M059J (cell line): ENCODE measurements at places on chromosomes 6 and 20. TPM values are rescaled to one million over a fixed set of nuclear protein-coding genes. Genes with fewer than 3 reads are reported as not detected.
A peak's percentile ranks its signal among the peaks of the same experiment; 100 is the strongest.

Gene HCRTR2
- 0.15 TPM in 1 of 2 replicates, not detected in the other for total RNA-seq

- peak; percentile 55 for DNase-seq
Observed at GRCh38 chr6:53066077-53066417, 843 bp downstream of the FBXO9 start.

Gene BIRC7
- not detected in 2 replicates for total RNA-seq

GRCh38 chr6:45710304-45710821 is 305.3 kb downstream of the CLIC5 start:
- peak; percentile 99 for DNase-seq

Gene PI16
- total RNA-seq: not detected in 2 replicates

DNA sequence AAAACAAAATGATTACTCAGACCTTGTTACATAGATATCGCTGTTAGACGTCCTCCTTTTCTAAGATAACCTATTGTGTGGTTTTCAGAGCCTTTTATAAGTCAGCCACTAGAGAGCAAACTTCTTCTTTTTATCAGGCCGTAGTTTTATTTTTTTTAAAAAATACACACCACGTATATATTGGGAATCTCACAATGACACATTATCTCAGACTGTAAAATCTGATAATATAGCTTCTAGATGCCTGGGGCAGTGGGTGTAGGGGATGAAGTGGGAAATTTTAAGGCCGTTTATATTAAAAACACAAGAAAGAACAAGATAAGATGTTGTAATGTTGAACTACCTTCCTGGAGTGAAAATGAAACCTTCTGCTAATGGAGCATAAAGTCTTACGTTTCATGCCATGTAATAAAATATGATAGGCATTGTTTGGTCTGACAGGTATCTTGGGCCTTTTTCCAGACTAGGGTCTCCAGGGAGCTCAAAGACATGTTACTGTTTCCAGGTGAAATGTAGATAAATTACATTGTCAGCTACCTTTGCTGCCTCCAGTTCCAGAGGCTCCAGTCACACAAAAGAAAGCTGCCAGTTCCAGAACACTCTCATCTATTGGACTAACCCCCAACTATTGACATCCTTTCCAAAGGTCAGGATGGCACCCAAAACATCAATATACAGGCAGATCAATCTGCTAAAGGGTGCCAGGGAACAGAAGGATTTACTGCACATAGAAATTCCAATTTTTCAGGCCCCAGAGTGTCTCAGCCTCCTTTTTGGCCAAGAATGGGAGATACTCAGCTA is 130.2 kb upstream of the AKIRIN2 start:
- DNase-seq: peak; percentile 29

Gene SLCO4A1
- total RNA-seq: 43.9 and 69.5 TPM in 2 replicates

- DNase-seq: peak; percentile 99
Observed at GRCh38 chr20:53828682-53829254, 235.1 kb upstream of the ZNF217 start.

Gene MEP1A
- total RNA-seq: not detected in 2 replicates

GRCh38 chr6:128139519-128139918 is 238.7 kb upstream of the THEMIS start:
- DNase-seq: peak; percentile 80

DNA sequence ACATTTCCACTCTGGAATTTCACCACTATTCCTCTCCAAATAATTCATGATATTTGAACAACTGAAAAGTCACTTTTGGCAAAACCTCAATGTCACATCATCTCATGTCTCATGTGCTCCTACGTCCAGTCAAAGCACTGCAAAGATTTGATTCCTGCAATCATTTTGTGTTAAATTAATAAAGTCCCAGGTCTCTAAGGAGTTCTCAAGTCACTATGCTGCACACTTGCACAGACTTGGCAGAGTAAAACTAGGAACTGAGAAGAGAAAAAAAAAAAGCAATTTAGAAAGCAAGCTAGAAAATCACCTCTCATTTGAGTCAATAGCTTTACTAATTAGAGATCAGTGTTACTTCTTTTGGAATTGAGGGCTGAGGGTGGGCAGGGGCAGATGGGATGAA is 11.2 kb downstream of the TBX18 start:
- no peak for DNase-seq

DNA sequence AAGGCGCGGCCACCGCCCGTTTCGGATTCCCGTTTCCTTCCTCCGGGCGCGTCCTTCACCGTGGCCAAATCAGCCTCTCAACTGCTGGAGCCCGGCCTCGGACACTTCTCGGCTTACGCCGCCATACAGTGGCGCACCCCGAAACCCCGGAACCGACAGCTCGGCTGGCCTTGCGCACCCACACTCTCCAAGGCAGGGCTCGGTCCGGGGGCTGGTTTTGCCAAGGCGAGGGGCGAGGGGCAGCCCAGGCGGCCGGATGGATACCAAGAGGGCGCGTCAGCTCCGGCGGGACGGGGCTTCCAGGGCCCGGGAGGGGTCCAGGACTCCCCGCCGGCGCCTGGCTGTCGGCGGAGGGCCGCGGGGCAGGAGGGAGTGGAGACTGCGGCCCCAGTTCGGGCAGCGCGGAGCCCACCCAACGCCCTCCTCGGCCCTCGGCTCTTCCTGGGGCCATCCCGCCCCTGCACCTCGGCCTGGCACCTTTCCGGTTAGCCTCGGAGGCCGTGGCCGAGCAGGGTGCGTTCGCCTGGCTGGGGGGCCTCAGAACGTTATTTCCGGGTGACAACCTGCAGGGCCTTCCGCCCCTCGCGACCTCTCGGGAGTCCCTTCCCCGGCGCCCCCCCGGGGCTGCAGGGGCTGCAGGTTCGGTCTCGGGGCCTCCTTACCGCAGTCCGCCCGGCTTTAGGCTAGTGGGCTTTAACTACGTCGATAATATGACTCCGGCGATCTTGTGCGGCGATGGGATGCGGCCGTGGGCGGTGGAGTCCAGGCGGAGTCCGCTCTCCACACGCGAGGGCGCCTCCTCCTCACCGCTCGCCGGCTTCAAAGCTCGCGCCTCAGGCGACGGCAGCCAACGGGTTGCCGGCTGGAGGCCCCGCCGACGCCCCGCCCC is 697 bp upstream of the CEP43 start:
- peak; percentile 32 for DNase-seq

- DNase-seq: peak; percentile 70
Observed at GRCh38 chr6:14046476-14047068, 71.0 kb upstream of the CD83 start.

Gene PACRG
- 0.12 TPM in 1 of 2 replicates, not detected in the other for total RNA-seq

GRCh38 chr6:134026597-134026996 is 25.8 kb downstream of the SLC2A12 start:
- DNase-seq: peak; percentile 87

Gene HLA-DRB5
- not detected in 2 replicates for total RNA-seq

DNA sequence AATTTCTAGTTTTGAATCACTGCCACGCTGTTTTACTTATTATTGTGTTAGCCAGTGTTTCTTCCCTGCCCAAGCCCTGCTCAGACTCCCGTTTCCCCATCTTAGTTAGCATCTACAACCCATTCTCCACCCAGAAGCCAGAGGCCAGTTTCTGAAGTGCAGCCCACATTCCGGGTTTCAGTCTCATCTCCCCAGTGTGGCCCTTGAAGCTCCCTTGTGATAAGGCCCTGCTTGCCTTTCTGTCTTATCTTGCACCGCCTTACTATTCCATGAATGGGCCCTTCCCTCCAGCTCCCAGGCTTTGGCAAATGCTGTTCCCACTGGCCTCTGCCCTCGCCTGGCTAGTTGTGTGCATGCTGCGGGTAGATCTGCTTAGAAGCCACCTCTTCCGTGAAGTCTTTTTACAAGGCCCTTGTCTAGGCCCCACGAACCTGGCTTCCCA is 41.1 kb downstream of the TOX2 start:
- no peak for DNase-seq

DNA sequence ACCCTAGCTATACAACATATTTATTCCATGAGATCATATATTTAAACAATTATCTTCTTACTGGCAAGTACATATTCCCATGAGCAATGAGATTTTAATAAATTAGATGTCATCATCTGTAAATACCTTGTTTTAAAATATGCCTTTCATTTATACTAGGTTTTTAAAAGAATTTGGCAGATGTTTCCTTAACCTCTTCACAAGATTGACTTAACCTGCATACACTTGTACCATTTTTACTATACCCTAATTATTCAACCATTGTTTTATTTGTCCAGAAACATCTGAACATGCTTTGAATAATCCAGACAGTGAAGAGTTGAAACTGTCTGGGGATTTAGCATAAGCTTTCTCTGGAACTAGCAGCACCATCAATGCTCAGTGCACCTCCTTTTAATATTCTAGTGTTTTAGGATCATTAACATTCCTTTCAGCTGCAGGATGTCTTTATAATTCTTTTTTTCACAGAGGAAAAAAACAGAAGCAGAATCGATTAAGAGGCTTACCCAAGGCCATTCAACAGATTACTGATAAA is 188.0 kb upstream of the TENT5A start:
- no peak for DNase-seq

DNA sequence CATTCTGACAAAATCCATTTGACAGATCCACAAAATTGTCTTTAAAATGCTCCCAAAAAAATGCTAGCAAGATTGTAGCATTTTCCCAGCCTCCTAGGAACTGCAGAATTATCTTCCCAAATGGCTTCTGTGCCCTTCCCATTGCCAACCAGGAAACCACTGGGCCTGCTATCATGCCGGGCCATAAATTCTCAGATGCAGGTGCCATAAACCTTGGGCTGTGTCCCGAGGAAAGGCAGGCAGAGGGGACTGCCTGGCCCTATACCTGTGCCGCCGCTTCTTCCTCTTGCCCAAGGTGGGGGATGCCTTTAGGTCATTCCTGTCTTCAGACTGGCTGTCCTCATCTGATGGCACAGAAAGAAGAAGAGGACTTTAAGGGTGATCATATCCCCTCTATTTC is 2.8 kb downstream of the VSX1 start:
- DNase-seq: no peak

Gene MOG
- not detected in 2 replicates for total RNA-seq

- no peak for DNase-seq
Observed at GRCh38 chr6:132816660-132817059, 2.3 kb downstream of the RPS12 start.

- DNase-seq: no peak
Observed at GRCh38 chr6:14722704-14723103, 523.2 kb upstream of the JARID2 start.

Gene PTGIS
- total RNA-seq: 0.02 and 0.07 TPM in 2 replicates

Gene KIF13A
- 27.2 and 60.1 TPM in 2 replicates for total RNA-seq

Gene NOP56
- total RNA-seq: 120 and 163 TPM in 2 replicates

GRCh38 chr6:85436411-85436810 is 13.5 kb upstream of the NT5E start:
- DNase-seq: peak; percentile 52

- DNase-seq: no peak
Observed at GRCh38 chr20:33183312-33183711, 15.4 kb downstream of the BPIFA2 start.
